ENCODE measurements at places on chromosomes 1 and 21.

DNA sequence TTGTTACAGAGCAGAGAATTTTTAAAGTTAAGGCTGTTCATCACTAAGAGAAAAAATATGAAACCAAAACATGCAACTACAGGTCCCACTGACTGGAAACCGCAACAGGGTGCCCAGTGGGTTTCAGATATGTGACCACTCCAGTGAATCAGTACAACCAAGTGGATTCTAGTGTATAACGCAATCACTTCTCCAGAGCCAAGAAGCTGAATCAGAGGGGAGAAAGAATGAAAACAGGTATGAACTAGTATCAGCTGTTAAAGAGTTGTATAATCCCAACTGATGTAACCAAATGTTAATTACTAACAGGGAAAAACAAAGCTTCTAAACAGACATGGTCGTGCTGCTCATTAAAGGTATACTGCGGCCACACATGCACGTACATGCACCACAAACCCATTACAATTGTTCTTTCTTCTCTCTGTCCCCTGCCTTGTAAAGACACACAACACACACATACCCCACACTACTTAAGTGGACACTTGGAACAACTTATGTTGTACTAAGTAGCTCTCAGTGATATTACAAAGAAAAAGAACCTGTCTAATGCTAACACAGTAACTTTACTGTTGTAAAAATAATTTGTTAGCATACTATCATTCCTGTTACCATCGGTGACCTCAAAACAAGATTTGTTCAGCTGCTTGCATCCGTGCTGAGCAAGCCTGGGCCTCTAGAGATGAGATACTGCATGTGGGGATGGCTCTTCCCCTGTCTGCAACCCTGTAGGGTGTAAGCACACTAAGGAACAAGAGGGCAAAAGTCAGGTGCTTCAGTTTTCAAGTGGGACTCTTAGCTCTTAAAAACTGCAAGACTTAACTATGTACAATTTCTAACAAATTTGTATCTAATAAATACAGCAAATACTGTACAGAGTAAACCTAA lies 74.2 kb downstream of the PTPN14 start:
- no peak for DNase-seq

- DNase-seq: no peak
Measured at GRCh38 chr1:160124705-160125478, 9.3 kb downstream of the ATP1A2 start.

DNA sequence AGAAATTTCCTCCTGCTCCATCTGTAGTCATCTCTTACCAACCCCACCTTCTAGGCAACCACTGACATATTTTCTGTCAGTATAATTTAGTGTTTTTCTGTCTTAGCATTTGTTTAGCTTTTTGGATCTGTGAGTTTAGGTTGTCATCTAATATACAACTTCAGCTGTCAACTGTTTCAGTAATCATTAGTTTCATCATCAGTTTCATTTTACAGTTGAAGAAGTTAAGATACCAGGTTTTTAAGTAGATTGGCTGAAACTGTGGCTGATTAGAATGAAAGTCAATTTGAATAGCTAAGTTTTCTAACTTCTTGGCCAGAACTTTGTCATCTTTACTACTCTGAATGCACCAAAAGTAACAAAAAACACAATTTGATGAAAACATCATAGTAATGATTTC lies 1957.3 kb downstream of the NCAM2 start:
- DNase-seq: no peak

GRCh38 chr1:207894704-207895103 lies 16.2 kb downstream of the CD34 start:
- no peak for DNase-seq

DNA sequence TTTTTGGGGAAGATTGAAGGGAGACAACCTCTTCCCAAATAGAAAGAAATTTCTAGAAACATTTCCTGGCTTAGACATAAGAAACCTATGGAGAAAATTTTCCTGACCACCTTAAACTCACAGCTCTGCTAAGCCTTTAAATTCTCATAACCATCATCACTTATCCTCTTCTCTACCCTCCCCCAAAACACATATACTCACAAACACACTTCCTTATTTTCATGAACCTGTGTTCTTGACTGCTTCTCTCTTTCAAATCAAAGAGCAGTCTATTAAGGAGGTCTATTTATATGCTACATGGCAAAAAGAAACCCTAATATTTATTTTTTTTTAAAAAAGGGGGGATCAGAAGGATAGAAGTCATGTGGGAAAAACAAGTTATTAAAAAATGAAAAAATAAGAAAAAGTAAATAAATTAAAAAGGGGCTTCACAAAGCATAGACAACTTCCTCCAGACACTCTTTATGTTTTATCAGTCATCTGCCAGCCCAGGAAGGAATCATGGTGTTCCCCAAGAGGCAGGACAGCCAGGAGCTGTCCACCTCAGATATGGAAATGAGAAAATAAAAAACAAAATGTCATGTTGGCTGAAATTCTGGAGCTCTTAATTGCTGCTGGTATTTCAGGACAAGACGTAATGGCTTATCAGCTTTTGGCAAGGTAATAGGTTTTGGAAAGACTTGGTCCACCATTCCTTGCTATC lies 12.8 kb upstream of the RGS2 start:
- no peak for DNase-seq

- DNase-seq: no peak
Measured at GRCh38 chr1:207861442-207862177, 49.3 kb downstream of the CD34 start.

- peak; percentile 48 for DNase-seq
Measured at GRCh38 chr1:181089017-181089675, 646 bp downstream of the IER5 start.

GRCh38 chr1:184426278-184426674 lies 39.4 kb downstream of the C1orf21 start:
- no peak for DNase-seq

- no peak for DNase-seq
Measured at GRCh38 chr1:3036447-3037280, 15.4 kb downstream of the ACTRT2 start.

DNA sequence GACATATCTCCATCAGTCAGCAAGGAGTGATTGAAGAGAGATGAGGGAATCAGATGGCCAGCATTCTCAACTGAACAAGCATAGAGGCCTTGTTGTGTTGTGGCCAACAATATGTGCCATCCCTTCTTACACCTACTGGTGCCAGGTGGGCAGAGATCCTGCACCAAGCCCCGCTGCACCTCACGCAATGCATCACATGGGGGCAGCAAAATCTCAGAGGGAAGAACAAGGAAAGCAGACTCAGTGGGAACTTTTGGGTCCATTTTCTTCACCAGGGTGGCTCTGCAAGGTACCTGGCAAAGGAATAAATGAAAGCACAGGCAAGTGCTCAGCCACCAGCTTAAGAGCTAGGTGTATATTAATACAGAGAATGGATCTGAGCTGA lies 33.2 kb downstream of the HSD3B2 start:
- peak; percentile 1 for DNase-seq

DNA sequence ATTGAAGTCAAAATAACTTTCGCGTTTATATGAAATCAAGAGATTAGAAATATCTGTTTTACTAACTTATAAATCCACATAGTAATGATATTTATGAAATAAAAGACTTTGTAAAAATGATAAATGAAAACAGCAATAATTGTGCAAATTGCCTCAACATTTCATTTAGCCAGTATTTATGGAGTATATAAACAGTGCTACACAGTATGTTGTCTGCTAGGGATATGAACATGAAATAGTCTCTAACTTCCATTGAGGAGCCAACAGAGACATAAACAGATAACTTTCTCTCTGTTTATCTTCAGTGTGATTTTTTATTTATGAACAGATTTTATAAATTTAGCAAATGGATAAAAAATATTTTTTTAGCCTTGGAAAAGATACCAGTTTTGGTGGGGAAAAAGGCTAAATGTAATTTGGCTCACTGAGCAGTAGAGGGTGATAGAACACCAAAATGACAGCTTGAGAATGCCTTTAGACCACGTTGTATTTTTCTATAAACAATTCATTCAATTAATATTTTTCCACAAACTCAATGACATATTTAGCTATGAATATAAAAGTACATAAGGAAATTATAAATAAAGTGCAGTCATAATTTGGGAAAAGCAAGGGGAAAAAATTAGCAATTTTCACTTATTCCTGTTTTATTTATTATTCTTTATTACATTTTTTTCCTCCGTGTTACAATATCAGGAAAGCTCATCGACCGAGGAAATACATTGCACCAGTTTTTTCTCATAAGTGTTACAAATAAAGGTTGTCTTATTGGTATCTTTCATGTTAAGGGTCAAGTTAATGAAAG lies 47.5 kb upstream of the EEIG2 start:
- peak; percentile 43 for DNase-seq
